ENCODE measurements at places on chromosomes 2 and 18.

GRCh38 chr2:23291239-23291638 is 93.7 kb upstream of the KLHL29 start:
- no peak for DNase-seq

- no peak for DNase-seq
These were observed 10.0 kb upstream of the AGFG1 start for GRCh38 chr2:227461811-227462461.

- no peak for DNase-seq
These were observed 5.1 kb downstream of the SLC35F6 start for GRCh38 chr2:26769089-26769761.

DNA sequence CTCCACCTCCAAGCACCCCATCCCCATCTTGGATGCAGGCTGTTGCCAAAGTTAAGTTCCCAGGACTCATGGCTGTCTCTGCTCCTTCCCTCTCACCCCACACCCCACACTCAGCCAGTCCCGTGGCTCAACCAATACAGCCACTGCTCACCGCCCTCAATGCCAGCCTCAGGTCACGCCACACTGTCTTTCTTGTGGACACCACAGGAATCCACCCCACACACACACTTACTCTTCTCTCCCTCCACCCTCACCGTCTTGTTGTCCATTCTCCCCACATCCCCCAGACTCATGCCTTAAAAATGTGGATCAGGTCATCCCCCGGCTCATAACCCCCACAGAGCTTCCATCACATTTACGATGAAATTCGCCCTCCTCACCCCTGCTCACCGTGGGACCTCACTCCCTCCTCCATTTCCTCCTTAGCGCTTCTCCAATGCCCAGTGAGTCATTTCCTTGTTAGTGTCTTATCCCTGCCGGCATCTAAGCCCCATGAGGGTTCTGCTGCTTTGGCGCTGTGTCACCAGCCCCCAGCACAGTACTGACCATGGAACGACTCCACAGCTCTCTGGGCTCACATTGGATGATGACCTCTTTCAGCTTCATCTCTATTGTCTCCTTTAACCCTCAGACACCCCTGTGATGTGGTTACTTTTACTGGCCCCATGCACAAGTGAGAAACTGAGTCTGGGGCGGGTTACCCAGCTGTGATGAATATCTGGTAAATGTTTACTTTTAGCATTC is 13.8 kb downstream of the MLPH start:
- peak; percentile 79 for DNase-seq

Data from HT-29 (cell line).